SW480 (cell line): ENCODE measurements at places on chromosomes 3 and 15.
A peak's percentile ranks its signal among the peaks of the same experiment; 100 is the strongest.

DNA sequence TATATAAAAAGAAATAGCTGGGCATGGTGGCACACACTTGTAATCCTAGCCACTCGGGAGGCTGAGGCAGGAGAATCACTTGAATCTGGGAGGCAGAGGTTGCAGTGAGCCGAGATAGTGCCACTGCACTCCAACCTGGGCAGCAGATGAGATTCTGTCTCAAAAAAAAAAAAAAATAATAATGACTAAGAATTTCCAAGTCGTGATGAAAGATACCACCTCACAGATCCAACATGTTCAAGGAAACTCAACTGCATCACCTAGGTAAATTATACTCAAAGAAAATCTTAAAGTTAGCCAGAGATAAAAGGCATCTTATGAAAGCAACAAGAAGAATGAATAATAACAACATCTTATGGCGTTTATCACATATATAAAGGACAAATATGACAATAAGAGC lies 50.1 kb downstream of the DOCK3 start:
- no peak for DNase-seq

DNA sequence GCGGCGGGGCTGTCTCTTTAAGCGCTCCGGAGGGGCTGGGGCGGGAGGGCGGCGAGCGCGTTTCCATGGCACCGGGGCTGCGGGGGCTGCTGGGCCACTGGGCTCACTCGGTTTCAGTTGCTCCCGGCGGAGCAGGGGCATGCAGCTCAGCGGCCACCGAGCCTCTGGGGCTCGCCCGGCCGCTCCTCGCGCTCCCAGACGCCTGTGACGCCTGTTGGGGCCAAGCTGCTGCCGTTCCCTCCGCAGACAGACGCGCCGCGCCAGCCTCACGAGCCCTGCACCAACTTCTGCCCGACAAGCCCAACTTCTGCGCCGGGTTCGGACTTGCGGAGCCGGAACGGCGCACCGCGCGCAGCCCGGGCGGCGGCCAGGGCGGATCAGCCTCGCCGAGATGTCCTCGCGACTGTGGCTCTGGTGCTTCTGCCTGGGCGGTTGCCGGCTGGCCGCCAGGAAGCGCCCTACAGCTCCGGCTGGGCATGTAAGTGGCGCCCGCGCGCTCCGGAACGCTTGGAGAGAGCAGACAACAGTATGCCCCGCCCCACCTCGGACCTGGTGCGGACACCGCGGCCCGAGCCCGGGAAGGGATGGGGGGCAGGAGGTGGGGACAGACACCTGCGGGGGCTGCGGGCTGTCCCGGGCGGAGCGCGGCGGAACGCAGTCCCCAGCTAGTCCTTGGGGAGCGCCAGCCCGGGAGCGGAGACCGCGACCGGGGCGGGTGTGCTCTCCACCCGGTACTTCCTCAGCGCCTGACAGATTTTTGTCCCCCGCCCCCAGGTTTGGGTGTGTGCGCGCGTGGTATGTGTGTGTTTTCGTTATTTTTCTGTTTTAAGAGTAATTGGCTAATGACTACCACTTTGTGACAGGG lies 154.1 kb upstream of the GOLIM4 start:
- peak; percentile 86 for DNase-seq

DNA sequence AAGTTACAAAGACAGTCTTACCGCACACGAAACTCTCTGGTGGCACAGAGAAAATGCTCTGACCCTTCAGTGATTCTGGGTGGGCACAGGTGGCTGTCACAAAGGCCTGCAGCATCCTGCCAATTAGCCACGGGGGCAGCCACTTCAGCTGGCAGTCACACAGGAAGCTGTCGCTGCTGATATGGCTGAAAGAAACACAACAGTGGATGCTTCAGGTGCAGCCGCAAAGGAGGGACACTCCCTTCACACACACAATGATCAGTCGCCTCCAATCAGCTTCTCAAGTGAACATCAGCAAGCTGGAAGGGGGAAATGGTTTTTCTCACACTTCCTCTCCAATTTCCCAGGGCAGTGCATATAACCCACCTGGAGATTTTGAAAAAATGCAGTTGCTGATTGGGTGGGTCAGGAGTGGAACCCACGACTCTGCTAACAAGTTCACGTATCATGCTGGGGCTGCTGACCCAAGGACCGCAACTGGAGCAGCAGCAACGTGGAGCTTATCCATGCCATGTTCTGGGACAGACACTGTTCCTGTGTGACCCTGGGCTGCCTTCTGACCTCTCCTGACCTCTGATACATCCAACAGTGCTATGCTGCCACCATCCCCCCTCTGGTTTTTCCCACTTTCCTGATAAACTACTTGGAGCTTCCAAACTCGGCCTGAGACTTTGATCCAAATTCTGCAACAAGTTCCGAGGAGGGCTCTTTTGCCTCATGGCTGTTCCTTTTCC lies 106.6 kb downstream of the LRIG1 start:
- DNase-seq = no peak

GRCh38 chr15:78726870-78727551 lies 84.3 kb downstream of the ADAMTS7 start:
- peak; percentile 94 for DNase-seq

GRCh38 chr15:62103431-62103830 lies 36.7 kb downstream of the C2CD4A start:
- no peak for DNase-seq

DNA sequence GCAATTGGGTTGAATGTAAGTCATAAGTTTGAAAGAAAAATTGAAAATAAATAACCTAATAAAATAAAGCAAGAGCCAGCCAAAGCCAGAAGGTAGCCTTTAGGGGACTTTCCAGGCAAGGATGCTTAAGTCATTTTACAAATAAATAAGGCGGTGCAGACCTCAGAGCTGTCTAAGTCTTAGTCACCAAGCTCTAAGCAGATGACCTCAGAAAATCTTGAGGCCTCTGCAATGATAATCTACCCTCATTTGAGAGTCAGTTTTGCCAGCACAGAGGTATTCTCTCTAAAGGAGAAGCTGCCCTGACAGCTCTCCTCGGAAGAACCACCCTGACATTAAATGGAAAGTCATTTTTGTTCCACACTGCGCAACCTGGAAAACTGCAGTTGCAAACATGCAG lies 113.9 kb downstream of the OXNAD1 start:
- no peak for DNase-seq

DNA sequence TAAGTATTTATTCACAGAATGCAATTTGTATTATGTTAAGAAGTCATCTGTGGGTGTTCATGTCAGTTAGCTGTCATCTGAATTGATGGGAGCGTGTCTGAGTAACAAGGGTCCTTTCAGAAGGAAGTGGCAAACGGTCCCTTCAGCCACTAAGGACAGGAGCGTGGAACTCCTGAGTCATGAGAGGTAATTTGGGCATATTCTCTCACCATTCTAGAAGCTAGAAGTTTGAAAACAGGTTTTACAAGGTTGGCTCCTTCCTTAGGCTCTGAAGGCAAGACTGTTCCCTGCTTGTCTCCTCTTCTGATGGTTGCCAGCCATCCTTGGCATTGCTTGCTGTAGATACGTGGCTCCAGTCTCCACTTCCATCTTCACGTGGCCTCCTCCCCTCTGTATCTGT lies 19.7 kb downstream of the ABHD2 start:
- no peak for DNase-seq

DNA sequence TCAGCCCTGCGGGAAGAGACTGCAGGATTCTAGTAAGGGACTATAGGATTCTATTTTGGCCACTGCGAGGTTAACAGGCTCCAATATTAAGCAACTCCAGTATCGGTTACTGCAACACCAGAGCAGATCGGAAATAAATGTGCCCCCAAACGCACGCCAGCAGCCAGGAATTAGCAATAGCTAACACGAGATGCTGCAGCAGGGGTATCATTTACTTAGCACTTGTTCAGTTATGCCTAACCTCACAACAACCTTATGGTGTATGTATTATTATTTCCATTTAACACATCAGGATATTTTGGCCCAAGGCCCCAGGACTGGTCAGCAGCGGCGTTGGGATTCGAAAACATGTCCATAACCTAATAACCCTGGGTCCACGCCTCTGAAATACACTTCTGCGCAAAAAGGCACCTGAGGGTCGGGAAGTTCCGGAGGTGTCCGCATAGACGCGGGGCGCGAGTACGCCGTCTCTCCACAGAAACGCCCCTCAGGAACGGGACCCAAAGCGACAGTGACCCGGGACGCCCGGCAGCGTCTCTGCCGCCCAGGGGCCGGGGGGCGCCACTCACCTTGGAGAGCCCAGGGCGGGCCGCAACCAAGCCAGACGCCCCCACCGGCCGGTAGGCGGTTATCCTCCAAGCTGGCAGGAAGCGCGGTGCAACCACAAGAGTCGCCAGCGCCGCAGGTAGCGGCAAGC lies 681 bp downstream of the PIK3CB start:
- DNase-seq = peak; percentile 66

- no peak for DNase-seq
Measured at GRCh38 chr3:126897943-126898342, 85.0 kb upstream of the PLXNA1 start.

GRCh38 chr3:52190294-52191074 lies 7.5 kb upstream of the ALAS1 start:
- no peak for DNase-seq

GRCh38 chr3:53570709-53571108 lies 76.3 kb downstream of the CACNA1D start:
- peak; percentile 23 for DNase-seq

DNA sequence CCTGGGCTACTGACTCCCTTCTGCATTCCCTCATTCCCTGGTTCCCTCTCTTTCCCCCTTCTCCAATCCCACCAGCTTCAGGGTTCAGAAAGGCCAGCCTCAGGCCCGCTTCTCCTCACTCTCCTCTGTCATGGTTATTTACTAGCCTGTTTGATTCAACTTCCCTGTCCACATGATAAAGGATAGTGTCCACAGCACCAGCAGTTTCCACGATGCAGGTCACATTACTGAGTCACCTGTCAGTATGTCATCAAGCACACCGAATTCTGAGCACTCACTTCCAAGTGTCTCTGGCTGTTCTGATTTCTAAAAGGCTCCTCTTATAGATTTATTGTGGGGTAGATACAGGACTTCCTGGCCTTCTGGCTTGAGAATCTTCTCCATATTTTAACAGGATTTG lies 96.6 kb upstream of the CTNNB1 start:
- DNase-seq = no peak

GRCh38 chr3:125069452-125069851 lies 13.7 kb upstream of the HEG1 start:
- no peak for DNase-seq

- DNase-seq = no peak
Measured at GRCh38 chr15:94225616-94226015, 5.7 kb upstream of the MCTP2 start.

DNA sequence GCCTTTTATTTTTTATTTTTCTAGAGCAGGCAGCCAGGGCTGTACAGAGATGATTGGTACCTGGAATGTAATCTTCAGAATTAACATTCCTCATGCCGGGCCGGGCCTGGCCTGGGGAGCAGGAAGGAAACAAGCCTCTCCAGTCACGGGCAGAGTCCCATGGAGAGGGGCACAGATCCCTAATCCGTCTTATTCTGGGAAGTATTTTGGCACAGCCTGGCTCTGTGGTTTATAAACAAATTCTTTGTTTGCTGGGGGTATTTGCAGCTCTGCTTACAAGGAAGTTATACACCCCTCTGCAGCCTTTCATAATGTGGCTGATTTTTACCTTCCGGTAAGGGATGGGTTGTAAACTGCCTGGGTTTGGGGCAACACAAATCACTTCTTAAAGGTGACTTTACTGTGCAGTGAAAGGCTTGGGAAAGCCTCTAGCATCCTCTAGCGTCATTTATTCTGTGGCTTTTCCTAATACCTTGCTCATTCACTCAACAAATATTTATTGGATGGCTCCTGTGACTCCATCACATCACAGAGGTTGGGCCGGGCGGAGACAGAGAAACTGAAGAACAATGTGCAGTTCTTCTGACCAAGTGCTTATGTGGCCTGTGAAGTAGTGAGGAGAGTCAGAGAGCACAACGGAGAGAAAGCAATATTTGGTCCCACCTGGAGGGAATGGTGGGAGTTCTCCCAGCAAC lies 2.7 kb downstream of the SLC6A20 start:
- peak; percentile 55 for DNase-seq

DNA sequence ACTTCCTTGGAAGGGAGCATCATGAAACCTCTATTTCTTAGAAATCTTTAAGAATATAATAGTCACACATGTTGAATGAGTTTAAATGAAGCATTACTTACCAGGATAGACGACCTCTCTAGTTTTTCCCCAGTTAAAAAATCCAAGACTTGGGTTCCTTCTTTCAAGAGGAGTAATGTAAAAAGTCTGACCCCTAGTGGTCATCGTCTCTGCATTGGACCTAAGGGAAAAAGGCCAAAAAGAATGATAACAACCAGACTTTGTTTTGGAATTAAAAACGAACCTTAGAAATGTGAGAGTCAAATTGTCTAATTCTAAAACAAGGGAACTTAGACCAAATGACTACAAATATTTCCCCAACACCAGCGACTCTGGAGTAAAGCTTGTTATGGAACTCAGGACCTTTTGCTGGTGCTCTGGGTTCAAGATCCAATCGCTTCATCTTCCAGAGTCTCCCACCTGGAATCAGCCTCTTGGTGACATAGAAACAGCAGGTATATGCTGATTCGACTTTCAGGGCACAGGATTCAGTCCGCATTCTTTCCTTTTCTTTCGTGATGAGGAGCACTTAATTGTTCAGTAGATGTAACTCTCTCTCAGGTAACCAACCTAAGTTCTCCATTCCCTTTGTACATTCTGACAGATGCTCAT lies 214.8 kb upstream of the TPRG1 start:
- peak; percentile 50 for DNase-seq

DNA sequence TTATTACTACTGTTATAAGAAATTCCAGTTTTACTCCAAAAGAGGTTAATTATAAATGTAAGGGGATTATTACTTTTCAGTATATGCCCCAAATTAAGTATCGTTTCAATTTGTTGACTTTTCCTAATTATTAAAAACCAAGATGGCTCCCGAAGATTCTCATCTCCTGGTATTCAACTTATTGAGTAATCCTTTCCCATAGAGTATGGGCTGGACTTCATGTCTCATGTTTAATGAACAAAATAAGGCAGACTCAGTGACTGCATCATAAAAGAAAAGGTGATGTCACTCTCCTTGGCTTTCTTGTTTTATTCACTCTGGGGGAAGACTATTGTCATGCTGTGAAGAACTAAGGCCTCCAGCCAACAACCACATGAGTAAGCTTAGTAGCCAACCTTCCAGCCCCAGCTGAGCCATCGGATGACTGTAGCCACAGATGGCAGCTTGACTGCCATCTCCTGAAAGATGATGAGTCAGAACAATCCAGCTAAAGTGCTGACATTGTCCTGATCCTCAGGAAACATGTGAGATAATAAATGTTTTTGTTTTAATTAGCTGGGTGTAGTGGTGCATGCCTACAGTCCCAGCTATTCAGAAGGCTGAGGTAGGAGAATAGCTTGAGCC lies 17.3 kb downstream of the IGF2BP2 start:
- peak; percentile 79 for DNase-seq

GRCh38 chr3:44045476-44046275 lies 196.0 kb upstream of the TOPAZ1 start:
- peak; percentile 15 for DNase-seq

DNA sequence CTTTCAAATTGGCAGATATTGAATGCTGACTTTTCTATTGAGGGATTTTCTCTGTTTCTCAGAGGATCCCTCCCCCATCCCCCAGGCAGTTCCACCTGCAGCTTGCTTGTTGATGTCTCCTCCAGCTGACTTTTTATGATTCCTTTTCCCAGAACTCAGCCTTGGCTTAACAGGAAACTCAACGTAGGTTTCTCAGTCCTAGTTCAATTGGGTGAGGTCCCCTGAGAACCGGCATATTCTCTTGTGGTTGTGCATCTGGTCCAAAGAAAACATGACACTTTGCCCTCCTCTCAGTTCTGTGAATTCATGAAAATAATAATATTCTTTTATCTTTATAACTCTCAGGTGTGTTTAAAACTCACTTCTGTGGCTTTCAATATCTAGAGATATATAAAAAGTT lies 1222.1 kb downstream of the OTOL1 start:
- no peak for DNase-seq
